ENCODE measurements at places on chromosomes 6 and 20.

GRCh38 chr6:3232017-3232945, 4.8 kb upstream of the TUBB2B start:
- no peak for DNase-seq

- DNase-seq, result no peak
Measured at GRCh38 chr6:84408028-84408427, 180.6 kb upstream of the CEP162 start.

DNA sequence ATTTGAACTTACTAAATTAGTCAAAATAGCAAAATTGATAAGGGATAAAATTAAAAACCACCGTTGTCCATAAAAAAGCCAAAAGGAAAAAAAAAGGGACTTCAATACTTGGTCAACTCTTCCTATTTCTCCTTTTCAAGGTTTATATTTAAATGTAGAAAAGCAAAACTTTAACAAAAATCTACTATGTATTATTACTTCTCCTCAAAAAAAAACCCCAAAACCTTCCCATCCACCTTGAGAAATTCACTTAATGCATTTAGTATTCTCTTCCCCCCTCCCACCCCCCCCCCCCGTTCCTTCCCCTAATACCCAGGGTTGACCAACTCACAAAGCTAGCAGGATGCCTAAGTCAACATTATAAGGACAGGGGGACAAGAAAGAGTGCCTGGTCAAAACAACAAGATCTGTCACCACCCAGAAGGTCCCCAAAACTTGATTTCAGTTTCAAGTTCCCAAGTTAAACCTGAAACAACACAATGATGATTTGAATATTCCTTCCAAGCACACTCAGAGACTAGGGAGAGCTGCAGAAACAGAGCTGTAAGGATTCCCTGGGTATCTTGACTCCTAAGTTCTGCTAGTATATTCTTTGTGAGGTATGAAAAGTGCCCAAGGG, 14.6 kb downstream of the GMDS start:
- DNase-seq, result no peak

DNA sequence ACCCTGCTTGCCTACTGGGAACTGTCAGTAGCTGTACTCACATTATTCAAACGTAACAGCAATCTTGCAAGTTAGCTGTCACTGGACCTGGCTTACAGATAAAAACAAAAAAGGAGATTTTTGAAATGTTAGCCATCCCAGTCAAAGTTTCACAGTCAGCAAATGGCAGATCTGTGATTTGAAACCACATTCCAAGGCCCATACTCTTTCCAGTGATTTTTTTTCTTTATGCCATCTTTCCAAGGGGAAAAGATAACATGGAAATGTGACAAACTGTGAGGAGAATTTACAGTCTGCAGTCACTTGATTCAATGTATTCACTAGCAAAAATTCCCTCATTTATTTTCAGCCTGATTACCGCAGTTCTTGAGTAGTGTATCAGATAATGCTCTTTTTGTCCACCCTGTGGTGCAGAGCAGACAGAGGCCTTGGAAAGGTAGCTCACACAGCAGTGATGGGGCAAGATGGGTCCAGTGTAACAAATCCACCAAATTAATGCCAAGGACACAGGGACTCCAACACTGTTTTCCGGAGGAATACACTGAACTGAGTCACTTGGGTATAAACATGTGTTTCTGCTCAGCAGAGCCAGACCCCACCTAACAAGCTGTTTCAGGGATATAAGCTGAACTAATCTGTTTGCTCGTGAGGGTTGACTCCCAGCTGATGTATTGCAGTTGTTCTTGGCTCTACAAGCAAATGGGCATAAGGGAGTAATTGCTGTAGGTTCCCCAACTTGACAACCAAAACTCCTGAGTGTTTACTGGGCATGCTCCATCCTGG, 49.9 kb upstream of the ADGRF1 start:
- peak; percentile 68 for DNase-seq

DNA sequence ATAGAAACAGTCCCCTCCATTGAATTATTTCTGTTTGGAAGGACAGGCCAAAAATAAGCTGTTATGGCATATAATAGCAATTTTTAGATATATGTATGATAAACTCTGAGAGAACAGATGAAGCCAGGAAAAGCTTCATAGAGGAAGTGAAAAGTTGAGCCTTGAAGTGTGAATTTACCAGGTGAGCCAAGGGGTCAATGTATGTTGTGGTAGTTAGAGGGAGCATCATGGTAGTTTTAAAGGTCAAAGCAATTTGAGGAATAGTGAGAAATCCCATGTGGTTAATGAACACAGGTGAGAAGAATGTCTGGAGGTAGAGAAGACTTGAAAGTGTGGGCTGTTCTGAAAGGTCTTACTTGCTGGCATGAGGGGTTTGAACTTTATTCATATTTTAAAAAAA, 47.0 kb downstream of the COL19A1 start:
- no peak for DNase-seq

- no peak for DNase-seq
Measured at GRCh38 chr6:37709932-37710555, 12.4 kb upstream of the MDGA1 start.

GRCh38 chr6:52691718-52692117, 20.8 kb downstream of the TMEM14A start:
- no peak for DNase-seq

GRCh38 chr20:11891077-11891775, 26.5 kb upstream of the BTBD3 start:
- no peak for DNase-seq

DNA sequence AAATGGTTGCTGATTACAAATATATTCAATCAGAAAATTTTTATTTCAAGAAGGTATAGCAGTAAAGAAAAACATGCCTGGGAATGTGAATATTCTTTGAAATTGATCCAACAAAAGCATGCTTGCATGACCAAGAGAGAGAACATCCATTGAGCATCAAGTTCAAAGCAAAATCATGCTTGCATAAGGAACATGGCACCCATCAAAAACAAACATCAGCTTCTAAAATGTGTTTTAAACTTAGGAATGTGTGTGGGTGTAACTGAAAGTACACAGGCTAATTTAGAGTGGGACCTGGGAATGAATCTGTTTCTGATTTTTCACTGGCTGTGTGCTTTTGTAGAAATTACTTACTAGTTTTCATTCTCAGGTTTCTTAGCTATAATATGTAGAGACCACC, 5.6 kb downstream of the SLC17A5 start:
- no peak for DNase-seq

DNA sequence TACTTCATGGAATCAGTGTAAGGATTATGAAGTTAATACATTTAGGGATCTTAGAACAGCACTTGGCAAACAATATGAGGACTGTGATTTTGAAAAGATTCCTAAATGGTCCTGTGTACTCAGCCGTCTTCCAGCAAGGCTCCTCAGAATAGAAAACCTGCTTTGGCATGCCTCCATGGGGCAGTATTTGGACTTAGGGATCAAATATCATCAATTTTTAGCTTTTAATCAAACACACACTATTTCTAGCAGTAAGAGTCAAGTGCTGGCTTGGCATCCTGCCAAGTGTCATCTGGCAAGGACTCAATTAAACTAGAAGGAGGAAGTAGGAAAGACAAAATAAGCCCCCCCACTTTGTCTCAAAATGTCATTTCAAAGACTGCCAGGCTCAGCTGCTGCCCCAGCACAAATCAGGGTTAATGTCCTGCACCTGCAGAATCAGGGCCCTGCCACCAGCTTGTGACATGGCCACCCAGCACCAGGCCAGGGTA, 40.8 kb downstream of the IYD start:
- no peak for DNase-seq

- no peak for DNase-seq
Measured at GRCh38 chr6:109897561-109898080, 80.5 kb upstream of the GPR6 start.

DNA sequence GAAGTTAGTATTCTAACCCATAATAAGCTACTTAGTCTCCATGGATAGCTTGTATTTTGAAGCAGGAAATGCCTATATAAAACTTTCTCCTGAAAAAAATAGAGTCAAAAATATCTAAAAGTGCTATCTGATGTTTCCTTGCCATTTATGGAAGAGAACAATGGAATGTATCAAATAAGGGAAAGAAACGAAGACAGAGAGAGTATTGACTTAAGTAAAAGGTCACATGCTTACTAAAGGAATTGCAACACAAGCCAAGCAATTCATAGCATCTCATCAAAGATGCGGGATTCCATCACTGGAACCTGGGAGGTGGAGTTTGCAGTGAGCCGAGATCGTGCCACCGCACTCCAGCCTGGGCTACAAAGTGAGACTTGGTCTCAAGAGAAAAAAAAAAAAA, 112.9 kb upstream of the DTNBP1 start:
- DNase-seq, result no peak

- peak; percentile 20 for DNase-seq
Measured at GRCh38 chr6:38508894-38509293, 130.8 kb downstream of the BTBD9 start.

DNA sequence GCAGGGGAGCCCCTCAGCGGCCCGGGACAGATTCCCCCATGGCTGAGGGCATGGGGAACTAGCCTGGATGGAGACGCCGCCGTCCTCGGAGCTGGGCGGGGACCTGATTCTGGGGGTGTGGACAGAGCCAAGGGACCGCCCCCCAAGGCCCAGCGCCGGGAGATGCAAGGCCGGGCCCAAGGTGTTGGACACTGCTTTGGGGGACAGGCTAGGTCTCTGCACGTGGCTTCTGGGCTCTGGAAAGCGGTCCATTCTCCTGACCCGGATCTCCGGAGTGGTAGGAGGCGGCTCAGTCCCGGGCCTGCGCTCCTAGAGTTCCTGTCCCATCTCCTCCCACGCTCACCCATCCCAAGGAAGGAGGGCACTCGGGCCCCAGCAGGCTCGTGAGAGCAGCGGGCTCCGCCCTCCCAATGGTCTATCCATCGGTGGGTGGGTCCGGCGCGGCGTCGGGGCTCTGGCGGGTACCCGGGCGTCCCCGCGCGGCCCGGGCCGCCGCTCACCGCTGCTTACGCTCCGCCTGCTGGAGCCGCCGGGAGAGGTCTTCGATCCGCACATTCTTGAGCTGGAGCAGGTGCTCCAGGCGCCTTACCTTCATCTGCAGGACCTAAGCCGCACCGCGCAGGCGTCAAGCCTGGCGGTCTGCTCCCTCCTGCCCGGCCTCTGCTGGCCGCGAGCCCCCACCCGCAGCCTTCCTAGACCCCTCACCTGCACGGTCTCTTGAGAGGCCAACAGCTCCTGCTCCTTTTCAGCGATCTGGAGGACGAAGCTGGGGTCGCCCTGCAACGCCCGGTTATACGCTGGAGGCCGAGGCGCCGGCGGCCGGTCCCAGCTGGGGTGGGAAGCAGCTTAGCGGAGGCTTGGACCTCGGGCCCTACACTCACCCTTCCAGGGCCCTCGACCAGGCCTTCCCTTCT, 3.3 kb downstream of the SPEF1 start:
- DNase-seq, result no peak

- no peak for DNase-seq
Measured at GRCh38 chr6:138546733-138547185, 47.5 kb upstream of the NHSL1 start.

GRCh38 chr20:36860339-36860738, 15.6 kb upstream of the TLDC2 start:
- DNase-seq, result no peak

GRCh38 chr6:13712599-13712898, 914 bp upstream of the RANBP9 start:
- DNase-seq, result no peak
